ENCODE measurements at places on chromosomes 11 and 22.
A peak's percentile ranks its signal among the peaks of the same experiment; 100 is the strongest.

DNA sequence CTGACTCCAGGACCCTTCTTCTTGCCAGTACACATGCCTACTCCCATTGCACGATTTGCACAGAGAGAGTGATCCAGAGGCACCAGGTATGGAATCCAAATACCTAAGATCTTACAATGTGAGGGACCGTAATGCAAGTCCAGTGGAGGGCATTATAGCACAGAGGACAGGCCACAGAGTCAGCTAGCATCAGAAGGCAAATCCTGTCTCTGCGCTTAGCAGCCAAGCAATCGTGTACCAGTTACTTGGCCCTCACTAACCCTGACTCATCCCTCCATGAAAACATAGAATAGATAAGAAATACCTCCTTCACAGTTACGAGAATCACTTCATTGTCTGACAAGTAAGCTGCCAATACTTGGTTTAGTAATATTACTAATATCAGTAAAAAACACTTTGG is 69.7 kb upstream of the SLC6A5 start:
- DNase-seq, result no peak

DNA sequence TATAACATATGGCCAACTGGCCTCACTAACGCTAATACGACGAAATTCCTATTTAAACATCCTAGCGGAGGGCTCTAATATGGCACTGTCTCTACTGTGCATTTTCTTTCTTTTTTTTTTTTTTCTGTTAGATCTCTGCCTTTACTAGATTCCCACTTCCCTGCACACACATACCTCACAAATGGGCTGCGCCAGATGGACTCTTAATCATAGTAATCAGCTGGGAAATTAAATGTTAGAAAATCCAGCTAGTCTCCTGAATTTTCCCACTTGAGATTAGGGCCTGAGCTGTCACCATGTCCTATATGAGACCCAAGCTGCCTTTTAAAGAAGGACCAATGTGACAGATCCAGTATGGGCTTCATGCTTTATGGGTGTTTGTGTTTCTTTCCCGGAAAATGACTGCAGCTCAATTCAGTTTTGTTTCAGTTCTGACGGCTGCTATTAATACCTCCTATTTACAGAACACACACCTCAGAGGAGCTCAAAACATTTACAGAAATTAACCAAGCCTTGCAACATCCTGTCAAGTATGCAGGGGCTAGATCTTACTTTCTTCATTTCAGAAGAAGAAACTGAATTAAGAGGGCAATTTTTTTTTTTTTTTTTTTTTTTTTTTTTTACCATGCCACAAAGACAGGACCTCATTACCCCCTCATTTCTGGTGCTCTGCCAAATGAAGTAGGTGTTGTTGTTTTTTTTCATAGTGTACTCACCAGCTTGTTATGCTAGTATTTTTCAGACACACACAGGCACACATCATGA is 49.8 kb upstream of the BLID start:
- DNase-seq, result no peak

DNA sequence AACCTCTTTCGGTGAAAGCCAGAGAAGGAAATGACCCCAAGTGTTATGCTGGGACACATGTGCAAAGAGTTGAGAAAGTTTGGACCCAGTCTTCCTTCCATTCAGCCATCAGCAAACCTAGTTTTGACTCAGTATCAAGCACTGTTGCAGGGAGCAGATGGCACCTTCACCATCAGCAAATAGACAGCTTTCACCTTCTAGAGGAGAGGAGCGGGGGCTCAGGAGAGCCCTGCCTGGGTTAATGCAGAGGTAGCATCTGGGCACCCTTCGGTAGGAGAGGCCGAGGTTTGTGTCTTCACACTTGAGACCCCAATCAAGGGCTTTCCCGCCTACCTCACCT is 16.2 kb upstream of the MFRP start:
- no peak for DNase-seq

GRCh38 chr11:100966366-100966765 is 163.2 kb downstream of the PGR start:
- DNase-seq, result no peak

DNA sequence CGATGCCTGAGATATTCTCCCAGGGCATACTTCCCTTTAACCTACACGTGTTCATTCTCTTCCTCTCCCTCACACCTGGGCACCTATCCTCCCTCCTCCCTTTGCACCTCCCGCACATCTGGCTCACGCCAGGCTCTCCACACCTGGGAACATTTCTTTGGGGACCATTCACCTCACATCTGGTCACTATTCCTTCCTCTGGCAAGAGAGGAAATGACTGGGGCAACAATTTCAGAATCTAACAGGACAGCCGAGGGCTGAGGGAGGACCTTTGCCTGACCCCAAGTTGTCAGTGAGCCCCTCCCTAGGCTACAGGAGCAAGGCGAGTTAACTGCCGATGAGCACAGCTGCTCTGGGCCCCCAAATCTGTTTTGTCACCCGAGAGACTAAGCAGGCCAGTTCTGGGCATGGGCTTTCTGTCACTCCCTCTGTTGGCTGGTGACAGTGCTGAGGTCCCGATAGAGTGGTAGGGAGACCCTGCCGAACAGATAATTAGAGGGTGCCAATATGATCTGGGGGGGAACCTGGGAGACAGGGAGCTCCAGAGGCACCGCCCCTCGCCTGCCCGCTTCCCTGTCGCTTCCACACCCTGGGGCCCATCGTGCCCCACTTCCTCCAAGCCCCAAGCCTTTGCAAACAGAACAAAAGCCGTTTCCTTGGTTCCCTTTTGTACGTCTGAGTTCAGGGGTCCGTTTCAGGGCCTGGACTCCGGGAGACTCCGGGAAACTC is 45.6 kb downstream of the EIF3F start:
- DNase-seq, result no peak

DNA sequence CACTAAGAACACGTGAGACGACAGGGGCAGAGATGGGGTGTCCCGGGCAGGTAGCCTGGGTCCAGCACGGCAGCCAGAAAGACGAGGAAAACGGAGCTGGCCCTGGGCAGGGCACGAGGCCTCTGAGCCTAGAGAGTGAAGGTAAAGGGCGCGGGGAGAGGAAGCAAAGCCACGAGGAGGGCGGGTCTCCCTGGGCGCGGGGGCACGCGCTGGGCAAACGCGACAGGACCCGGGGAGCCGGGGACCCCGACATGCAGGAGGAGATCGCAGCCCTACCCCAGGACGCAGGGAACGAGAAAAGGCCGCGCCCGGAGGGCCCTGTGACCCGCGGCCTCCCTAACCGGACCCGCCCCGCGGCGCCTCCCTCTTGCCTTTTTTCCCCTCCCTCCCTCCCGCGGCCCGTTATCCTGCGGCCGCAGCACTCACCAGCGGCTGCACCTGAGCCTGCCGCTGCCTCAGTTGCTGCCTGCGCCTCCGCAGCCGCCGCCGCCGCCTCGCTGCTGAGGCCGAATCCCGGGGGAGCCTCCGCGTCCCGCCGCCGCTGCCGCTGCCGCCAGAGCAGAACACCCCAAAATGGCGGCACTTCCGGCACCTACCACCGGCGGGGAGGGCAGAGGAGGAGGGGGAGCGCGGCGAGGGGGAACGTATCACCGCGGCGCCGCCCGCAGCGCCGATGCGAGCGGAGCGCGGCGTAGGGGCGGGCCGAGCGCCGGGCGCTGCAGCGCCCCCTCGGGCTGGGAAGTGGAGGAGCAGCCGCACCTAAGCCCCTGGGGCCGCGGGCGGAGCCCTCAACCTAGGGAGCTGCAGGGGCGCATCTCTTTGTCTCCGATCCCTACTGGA is at the start of gene CELF1:
CELF1 (minus strand) TSS at position 567 of the 840 bp plus-strand sequence. CDS start 53,609 bp downstream, outside the sequence.
- peak; percentile 94 for DNase-seq

- peak; percentile 10 for DNase-seq
Measured at GRCh38 chr11:92707665-92708064, 261.8 kb upstream of the MTNR1B start.

DNA sequence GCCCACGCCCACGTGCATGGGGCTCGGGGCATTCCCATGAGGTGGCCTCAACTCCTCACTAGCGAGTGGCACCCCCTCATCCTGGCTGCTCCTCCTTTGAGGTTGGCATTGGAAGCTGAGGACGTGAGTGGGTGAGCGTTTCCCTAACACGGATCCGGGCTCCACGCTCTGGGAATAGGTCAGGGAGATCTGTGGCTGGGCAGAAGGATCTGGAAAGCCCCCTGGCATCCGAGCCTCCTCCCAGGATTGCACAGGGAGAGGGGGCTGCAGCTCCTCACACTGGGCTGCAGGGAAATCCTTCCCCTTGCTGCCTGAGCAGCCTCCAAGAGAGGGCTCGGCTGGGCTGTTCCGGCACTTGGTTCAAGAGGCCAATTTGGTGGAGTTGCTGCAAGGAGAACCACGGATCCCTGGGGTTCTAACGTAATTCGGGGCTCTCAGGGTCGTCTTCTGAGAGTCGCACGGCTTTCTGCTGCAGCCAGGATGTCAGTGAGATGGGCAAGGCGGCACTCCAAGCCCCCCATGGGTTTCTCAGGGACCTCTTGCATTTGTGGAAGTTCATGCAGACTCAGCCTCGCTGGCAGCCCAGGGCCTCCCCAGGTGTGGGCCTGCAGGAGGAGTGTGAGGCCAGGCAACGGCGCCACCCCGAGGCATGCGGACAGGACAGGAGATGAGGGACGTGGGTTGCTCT is 1119.0 kb downstream of the BRD1 start:
- DNase-seq, result no peak

GRCh38 chr11:73950869-73951710 is at the start of gene DNAJB13:
Gene DNAJB13, plus strand, starts transcription at chr11:73951026. Its CDS starts 44 bp downstream, at chr11:73951070.
- peak; percentile 60 for DNase-seq

GRCh38 chr11:22037505-22037904 is 155.4 kb upstream of the ANO5 start:
- no peak for DNase-seq

GRCh38 chr11:112632866-112633505 is 328.2 kb upstream of the NCAM1 start:
- no peak for DNase-seq

DNA sequence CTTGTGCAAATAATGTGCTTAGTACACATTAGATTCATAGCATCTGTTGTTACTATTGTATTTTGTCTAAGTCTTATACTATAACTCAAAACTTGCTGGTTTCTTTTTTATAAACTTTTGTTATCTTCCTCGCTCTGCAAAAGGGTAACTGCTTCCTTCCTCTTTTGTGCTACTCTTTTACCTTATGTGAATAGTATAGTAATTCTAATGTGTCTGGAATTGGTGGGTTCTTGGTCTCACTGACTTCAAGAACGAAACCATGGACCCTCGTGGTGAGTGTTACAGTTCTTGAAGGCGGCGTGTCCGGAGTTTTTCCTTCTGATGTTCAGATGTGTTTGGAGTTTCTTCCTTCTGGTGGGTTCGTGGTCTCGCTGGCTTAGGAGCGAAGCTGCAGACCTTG is 563.1 kb upstream of the LUZP2 start:
- DNase-seq, result no peak

DNA sequence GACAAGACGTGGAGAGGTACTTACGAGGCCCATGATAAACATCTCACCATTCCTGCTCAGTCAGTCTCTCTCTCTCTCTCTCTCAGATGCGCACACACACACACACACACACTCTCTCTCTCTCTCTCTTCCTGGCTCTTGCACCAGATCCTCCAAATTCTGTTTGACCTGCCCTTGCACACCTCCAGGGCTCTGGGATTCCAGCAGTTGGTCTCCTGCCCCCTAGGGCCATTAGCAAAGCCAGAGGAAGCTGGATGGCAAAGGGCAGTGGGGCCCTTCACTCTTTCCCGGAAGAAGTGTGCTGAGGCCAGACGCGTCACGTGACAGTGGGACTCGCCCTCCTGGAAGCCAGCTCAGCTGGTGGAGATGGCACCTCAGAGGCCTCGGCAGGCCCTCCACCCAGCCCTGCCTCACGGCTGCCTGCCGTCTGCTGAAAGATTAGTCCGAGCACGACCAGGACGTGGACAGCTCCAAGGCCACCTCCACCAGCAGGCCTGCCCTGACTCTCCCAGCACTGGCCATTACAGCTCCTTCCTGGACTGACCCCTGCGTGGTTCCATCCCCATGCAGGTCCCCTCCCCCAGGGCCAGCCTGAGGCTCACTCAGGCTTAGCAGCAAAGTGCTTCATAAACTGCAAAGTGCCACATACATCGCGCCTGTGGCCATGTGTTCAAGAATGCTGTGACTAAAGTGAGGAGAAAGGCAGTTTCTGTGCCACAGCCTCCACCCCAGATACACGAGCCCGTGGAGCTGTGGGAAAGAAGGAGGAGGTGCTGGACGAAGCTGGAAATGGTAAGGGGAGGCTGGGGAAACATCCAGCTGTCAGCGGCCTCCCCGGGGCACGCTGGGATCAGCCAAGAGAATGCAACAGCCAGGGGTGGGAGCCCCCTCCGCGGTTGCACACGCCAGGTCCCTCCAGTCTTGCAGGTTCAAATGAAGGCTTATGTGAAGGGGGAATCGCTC is 3.7 kb downstream of the PDGFB start:
- peak; percentile 69 for DNase-seq

GRCh38 chr11:20415432-20415831 is 27.9 kb downstream of the PRMT3 start:
- no peak for DNase-seq

DNA sequence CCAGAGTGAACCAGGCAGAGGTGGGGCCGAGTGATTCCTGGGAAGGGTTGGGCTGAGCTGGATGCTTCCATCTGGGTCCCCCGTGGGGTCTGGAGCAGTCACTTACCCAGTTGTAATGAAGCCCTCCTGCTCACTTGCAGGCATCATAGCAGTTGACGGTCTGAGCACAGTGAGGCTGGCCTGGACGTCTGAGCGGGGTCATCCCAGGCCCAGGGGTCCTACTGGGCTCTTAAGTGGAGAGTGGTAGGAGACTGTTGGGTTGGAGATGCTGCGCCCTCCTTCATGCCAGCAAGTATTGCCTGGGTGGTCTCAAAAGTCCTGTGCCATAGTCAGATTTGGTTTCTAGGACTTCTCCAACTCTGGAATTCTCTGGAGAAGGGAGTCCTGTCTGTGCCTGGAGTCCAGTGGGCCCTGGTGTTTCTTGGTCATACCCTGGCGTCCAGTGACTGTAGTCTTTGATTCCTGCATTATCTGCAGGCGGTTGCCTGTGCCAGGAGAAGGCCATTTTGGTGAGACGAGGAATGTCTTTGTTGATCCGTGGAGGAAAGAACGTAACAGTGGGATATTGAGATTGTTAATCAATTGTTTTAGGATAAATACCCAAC is 82.3 kb downstream of the TBC1D22A start:
- DNase-seq, result no peak

DNA sequence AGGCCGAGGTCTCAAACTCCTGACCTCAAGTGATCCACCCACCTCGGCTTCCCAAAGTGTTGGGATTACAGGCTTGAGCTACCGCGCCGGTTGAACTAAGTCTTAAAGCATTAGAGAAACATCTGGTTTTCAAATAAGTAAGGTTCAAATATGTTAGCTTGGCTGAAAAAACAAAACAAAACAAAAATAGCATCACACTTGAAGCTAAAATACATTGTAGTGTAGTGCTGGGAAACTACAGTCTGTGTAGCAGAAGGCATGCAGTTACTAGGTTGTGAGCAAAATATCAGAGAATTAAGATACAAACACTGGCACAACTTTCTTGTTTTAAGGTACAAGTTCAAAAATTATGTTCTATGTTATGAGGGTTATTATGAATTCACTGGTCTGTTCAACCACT is 224.8 kb upstream of the CHORDC1 start:
- no peak for DNase-seq

GRCh38 chr11:8248786-8249185 is 14.9 kb downstream of the LMO1 start:
- DNase-seq, result no peak

Data from GM03348 (cell line).